Erythroblast (primary cell): ENCODE measurements at places on chromosomes 1 and 21.

DNA sequence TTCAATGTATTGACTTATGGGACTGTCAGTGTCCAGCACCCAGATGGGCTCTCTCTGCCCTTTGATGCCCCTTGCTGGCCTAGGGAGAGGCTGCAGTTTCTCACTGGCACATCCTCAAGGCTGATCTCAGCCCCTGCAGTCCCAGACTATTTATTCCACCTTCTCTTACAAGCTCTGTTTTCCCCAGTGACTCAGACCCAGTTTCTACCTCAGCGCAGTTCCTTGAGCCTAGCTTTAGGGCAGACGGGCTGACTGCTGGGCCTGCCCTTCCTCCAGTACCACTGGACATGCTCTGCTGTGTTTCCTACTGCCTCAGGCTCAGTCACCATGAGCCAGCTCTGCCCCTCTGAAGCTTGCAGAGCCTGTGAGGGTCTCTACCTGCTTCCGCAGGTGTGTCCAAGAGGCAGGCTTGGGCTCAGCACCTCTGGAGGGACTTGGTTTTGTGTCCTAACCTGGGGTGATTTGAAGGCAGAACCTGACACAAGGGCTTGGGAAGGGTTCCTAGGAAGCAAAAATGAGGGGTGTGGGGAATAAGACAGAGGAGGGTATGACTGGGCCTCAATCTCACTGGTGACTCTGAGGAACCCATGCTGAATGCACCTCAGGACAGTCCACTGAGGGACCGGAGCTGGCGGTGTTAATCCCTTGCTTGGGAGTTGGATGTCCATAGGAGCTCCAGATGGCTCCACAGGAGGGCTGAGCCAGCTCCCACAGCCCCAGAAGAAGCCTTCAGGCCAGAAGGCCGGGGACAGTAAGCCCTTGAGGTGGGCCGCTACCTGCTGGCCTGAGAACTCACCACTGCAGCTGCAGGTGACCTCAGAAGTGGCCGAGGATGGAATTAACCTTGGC lies 689.9 kb downstream of the MATN1 start:
- DNase-seq: no peak

GRCh38 chr1:156251527-156251926 lies 3.7 kb upstream of the PAQR6 start:
- no peak for DNase-seq

GRCh38 chr21:43884861-43885417 lies 19.9 kb downstream of the AGPAT3 start:
- peak; percentile 61 for DNase-seq

- DNase-seq: no peak
Observed at GRCh38 chr1:21384620-21385019, 55.3 kb upstream of the NBPF3 start.

GRCh38 chr1:11078631-11079030 lies 18.8 kb upstream of the SRM start:
- no peak for DNase-seq
